ENCODE measurements at places on chromosomes 2 and 18.

DNA sequence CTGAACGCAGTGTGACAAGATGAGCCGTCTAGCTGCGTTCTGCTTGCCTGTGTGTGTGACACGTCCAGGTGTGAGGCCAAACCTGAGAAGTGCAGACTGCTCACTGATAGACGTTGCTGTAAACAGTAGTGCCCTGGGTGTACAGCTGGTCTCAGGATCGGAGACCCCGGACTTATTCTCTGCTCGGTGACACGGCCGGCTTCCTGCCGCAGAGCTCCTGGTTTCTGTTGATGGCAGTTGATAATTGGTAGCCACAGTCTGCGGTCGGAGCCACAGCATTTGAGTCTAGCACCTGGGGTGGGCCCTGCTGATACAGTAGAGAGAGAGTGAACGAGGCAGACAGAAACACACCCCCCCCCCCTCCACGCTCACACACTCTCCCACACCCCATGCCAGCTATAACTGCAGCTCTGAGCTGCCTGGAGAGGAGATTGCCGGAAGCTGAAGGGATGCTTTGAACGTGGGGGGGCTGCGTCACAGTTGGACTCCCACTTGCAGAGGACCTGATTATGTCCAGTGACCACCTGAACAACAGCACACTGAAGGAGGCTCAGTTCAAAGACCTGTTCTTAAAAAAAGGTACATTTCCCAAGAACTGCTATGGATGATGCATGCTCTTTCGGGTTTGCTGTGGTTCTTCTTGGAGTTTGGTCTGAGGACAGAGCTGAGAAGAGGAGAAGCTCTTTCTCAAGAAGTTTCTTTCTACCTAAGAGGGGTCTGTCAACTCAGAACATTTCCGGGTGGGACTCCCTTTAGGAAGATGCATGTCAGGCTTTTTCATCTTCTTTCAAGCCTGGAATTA is 114.0 kb downstream of the FAM210A start:
- peak; percentile 52 for DNase-seq

- DNase-seq = no peak
These were observed 177.9 kb downstream of the CYRIA start for GRCh38 chr2:16487686-16488085.

GRCh38 chr2:197211881-197212342 is 98.7 kb downstream of the ANKRD44 start:
- DNase-seq = no peak

- DNase-seq = peak; percentile 73
These were observed 178.1 kb upstream of the PKDCC start for GRCh38 chr2:41869542-41870264.

DNA sequence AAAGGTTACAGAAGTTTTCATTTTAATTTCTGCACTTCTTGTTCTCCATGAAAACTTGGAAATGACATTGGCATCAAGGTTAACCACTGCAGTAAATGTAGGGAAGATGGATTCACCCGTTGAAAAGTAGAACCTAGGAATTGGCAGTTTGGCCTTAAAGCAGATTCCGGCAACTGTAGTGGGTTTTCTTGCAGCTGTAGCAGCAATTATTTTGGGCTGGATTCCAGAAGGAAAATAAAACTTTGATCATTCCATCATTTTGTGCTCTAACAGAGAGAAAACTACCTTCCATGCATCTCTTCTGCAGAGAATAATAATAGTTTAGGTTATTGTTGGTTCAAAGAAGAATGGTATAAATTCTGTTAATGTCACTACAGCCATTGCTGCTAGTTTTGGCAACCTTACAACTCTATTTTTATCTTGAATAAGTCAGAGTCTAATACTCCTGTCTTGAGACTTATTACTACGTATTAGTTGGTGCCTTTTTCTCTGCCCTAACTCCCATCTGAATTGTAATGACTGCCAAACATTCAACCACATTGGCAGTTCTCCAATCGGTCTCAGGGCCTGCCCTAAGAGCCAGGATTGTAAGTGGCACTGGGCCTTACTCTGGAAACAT is 178.1 kb upstream of the PIEZO2 start:
- DNase-seq = no peak

- DNase-seq = peak; percentile 13
These were observed 224.5 kb downstream of the UXS1 start for GRCh38 chr2:105969552-105969951.

- DNase-seq = no peak
These were observed 925.7 kb downstream of the EPHA4 start for GRCh38 chr2:220646424-220646823.

GRCh38 chr2:50556934-50557575 is 474.9 kb downstream of the NRXN1 start:
- DNase-seq = no peak

GRCh38 chr18:78777992-78778391 is 201.6 kb upstream of the SALL3 start:
- DNase-seq = no peak

DNA sequence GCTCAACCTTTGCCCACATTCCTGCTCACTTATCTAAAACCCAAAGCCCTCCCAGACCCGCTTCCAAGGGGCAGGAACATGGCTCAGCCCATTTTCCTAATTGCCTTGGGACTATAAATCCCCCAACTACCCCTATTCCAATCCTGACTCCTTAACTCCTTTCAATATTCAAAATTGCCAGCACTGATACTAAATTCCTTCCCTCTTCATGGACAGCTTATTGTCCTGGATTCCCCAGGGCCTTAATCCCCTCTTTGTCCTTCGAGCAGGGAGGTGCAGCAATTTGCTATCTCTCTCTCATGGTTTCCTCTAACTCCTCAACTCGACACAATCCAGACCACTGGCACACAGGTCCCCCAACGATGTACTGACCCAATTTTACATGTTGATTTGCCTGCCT is 99.1 kb downstream of the SLC25A12 start:
- no peak for DNase-seq

- no peak for DNase-seq
These were observed 64.8 kb downstream of the NCAPH start for GRCh38 chr2:96400049-96401000.

- no peak for DNase-seq
These were observed 45.0 kb downstream of the DDX18 start for GRCh38 chr2:117859532-117859911.

DNA sequence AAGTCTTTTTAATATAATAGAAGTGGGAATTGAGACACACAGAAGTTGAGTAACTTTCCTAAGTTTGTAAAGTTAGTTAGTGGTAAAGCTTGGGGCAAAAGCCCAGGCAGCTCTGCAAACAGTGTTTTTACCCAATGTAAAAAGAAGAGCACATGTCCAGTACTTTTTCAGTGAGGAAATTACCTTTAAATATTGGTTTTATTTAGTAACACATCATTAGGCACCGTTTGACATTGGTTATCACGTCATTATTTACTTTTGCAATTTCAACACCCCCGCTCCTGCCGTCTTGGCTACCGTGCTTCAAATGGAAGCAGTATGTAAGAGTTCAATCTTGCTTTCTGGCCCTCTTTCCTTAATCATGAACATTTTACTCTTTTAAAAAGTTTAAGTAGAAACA is 807.9 kb downstream of the EPHA4 start:
- DNase-seq = no peak

- DNase-seq = no peak
These were observed 45.4 kb downstream of the EML6 start for GRCh38 chr2:54768772-54769428.

DNA sequence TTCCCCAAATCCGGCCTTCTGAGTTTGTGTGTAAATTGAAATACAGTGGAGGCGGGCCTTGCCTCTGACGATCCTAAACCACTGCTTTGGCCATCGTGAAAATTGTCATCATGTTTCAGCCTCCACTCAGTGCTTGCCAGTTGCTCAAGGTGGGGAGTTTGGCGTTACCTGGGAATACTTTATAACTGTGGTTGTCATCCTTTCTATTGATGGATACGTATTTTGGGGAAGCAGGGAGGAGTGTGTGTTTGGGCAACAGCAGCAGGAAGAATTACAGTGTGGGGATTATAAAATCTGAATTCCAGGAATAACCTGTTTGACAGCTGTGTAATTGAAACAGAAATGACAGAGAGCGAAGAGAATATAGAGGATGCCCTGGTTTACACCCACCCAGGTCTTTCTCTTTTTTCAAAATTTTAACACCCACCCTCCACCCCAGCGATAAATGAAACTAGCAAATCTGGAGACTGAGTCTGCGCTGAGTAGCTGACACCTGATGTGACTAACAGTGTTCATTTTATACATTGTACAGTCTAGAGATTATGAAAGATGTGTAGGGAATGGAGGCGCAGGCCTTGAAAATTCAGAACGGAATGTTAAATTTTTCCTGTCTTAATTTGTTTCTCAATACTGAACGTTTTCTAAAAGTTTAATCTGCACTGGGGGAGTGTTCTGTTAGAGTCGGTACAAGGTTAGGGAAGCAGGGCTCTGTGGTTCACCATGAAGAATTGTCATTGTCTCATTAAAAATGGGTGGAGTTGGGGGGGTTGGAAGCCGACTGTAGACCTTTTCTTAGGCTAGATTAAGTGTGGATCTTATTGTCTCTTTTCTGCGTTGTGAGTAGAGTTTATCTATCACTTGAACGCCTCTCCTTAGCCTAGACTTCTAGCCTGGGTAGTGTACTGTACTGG is 1.6 kb downstream of the MAP4K4 start:
- DNase-seq = no peak

- no peak for DNase-seq
These were observed 201.1 kb downstream of the AGAP1 start for GRCh38 chr2:235694721-235695601.

- no peak for DNase-seq
These were observed 12.7 kb upstream of the NFU1 start for GRCh38 chr2:69449906-69450305.

- no peak for DNase-seq
These were observed 44.4 kb upstream of the CCDC68 start for GRCh38 chr18:55003695-55004094.

GRCh38 chr2:175734686-175735085 is 267.4 kb downstream of the LNPK start:
- DNase-seq = no peak

DNA sequence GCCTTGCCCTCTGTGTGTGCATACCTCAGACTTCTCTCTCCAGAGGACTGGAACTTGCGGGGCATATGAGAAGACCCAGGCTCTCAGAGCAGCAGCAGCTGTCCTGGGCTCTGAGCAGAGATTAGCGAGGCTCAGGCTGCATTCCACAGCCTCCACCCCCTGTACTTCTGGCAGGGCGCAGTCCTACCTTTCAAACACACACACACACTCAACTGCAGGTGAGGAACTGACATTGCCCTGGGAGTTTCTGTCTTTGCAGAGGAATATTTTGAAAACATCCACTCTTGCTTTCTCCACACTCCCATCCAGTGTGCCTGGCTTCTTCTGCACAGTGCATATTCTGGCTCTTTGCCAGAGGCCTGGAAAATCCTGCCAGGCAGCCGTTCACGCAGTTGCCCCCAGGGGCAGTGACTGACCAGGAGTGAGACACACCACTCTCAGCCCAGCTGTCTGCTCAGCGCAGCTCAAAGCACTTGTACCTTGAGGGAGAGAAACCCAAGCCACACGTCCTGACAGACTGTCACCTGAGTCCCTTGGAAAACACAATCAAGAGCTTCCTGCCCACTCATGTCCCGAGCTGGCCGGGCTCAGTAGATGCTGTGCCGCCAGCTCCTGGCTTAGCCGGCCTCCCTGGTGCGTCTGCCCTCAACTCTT is 460.8 kb downstream of the RNF144A start:
- no peak for DNase-seq

DNA sequence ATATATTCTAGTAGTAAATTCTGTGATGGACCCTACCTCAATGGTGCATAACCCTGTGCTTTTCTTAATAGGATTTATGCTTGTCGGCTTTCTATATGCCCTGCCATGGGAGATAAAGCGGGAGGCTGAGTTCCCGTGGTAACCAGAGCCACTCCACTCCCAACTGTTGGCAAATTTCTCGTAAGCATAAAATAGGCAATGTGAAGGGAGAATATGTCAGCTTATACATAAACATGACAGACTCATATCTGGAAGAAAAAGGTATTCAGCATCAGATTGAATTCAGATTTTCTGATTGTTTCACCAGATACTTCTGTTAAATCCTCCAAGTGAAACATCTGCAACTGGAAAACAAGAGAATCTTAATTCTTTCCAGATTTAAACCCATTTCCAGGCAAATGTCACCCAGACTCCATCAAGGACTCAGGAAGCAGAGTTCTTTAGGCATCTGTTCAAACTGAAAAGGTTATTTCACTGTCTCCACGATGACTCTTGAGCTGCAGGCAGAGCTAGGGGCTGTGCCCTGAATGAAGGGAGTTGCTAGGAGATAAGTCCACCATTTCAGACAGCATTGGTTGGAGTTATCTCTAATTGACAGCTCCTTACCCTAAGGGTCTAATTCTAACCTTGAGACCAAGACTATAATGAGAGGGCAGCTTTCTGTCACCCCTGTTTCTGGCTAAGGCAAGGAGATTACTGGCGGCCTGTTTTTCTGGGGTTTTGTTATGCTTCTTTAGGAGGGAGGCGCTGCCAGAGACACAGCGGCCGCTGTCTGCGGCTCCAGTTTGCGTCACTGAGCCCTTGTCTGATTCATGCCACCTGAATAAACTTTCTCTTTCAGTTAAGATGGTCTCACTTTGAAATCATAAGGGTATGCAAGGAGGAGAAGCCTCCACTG is 381.3 kb downstream of the SOX11 start:
- DNase-seq = no peak

DNA sequence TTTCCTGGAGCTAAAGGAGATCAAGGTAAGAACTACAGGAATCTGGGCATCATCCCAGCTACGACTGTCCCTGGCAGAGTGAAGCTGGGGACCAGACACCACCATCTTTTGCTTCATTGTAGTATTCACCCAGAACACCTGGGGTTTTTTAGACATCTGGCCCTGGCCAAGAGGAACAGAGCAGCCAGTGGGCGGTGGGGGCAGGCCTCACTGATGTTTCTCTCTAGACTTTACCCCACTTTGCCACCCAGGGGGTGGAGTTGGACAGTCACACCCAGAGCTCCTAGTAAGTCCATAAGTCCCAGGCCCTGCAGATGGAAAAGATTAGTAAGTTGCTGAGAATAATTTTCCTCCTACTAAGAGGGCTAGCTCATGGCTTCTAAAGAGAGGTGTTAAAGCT is 39.6 kb downstream of the MARCO start:
- no peak for DNase-seq

DNA sequence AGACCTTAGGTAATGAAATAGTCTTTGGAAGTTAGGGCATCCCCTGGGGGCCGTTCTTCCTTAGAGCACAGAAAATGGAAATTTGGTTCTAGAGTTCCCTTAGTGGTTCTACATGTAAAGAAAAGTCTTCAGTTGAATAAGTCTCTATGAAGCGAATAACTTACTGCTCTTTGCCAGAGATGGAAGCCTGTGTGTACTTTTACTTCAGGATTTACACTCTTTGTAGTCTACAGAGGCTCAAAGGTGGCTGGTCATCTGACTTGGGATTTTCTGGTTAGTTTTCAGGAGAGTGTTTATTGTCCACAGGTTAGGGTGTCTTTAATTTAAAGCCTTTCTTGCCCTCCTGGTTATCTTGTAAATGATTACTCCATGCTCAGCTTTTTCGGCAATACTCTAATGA is 210.6 kb downstream of the ZNF521 start:
- no peak for DNase-seq

- no peak for DNase-seq
These were observed 90.1 kb downstream of the NFATC1 start for GRCh38 chr18:79485788-79486355.

Measured in stimulated activated CD4-positive, alpha-beta T cell treated with anti-CD3 and anti-CD28 coated beads, Interleukin-2, amount 100 ng/mL, for 48 hours (primary cell).